T-helper 22 cell (primary cell): ENCODE measurements at places on chromosomes 3 and 15.

- DNase-seq = no peak
Observed at GRCh38 chr3:171323938-171324536, 136.2 kb downstream of the TNIK start.

- DNase-seq = no peak
Observed at GRCh38 chr3:157487339-157487738, 15.9 kb downstream of the VEPH1 start.

DNA sequence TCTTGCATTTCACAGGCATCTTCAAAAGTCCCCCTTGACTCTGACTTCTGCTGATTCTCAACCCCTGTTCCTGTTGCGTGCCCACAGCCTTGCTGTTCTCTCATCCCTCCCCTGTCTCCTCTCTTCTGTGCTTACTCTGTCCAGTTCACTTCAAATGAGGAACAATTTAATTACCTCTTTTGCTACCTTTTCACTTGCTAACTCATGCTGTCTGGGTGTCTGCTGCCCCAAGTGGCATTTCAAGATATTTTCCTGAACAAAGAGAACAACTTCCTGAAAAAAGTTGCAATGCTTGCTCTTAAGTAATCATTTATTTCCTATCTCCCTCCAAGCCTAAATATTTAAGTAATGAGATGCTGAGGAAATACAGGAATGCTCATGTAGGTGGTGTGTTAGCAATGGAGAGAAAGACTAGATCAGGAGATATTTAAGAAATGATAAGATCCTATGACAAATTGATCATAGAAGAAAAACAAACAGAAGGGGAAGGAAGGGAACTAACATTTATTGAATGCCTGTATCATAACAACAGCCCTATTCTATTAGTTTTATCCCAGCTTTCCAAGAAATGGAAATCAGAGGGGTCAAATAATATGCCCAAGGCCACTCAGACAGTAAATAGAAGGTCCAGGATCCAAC lies 42.2 kb downstream of the SV2B start:
- DNase-seq = no peak

DNA sequence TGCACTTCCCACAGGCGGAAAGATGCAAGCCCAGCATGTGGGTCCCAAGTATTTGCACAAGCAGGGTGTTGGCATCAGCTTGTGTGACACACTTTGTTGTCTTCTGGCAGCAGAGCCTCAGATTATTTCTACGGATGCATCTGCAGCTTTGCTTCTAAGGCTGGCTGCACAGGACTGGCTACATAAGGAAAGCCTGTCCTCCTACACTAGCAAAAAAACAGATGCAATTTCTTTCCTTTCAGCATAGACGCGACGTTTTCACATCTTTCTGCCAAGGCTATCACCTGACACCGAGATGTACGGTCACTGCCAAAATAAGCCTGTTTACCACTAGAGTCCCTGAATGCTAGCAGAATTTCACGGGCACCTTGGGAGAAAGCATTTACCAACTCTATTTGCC lies 13.5 kb downstream of the MRPS11 start:
- DNase-seq = no peak

GRCh38 chr3:40771112-40771511 lies 246.4 kb downstream of the ZNF621 start:
- no peak for DNase-seq

GRCh38 chr15:56244038-56244810 lies 545 bp upstream of the RFX7 start:
- no peak for DNase-seq

DNA sequence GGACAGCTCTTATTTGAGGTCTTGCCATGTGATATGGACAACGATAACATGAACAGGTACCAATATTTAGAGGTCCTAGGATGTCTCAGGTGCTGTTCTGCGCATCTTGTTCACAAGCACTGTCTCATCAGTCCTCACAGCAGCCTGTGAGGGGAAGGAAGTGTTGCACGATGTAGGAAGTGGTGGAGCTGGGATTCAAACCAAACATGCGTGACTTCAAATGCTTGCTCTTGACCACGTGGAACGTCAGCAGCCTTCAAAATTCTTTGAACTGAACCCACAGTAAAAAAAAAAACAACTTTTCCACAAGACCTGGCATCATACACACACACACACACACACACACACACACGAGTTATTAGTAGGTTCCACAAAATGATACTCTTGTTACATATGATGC lies 153.4 kb upstream of the SMAD3 start:
- peak; percentile 46 for DNase-seq

DNA sequence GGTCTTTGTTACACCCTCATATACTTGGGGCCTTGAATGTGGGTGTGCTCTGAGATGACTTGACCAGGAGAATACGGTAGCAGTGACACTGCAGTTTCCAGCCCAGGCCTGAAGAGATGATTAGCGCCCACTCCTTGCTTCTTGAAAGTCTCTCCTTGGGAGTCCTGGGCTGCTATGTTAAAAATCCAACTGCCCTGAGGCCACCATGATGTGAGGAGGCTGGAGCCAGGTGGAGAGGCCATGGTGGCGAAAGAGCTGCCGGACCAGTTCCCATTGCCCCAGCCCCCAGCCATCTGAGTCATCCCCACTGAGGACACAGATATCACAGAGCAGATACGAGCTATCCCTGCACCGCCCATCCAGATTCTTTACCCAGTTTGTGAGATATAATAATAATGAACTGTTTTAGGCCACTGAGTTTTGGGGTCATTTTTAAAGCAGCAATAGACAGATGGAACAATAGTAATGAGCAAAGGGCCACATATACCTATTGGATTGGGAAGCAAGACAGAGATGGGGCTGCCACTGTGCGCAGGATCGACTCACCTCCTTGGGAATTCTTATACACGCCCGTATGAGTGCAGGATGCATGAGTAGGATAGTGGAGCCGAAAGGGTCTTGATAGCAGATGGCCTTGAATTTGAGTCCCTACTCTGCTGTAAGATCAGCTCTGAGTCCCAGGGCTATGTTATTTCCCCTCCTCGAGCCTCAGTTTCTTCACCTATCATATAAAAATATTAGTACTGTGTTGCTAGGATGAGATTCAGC lies 12.1 kb upstream of the GATA2 start:
- no peak for DNase-seq

GRCh38 chr15:49191892-49192291 lies 21.8 kb downstream of the GALK2 start:
- no peak for DNase-seq

- no peak for DNase-seq
Observed at GRCh38 chr3:111314898-111315297, 227.1 kb upstream of the CD96 start.

- DNase-seq = no peak
Observed at GRCh38 chr3:61535826-61536225, 25.5 kb upstream of the PTPRG start.

GRCh38 chr3:118688396-118688884 lies 346.2 kb downstream of the IGSF11 start:
- no peak for DNase-seq

DNA sequence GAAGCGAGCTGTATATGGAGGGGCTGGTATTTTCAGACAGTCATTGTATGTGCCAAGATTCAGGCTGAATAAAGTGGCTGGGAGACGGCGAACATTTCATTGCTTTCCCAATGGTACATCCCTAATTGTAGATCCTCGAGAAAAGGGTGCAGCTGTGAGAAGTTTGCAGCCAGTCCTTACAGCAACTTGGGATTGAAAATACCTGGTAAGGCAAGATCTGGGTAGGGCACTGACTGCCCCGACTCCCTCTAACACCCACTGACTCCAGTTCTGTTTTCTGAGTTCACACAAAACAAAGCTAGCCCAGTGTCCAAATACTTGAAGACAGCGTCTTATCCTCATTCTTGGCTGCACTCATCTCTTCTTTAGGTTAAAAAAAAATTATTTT lies 63.7 kb downstream of the EDEM1 start:
- DNase-seq = no peak

GRCh38 chr15:68792901-68793766 lies 27.6 kb downstream of the ANP32A start:
- no peak for DNase-seq

DNA sequence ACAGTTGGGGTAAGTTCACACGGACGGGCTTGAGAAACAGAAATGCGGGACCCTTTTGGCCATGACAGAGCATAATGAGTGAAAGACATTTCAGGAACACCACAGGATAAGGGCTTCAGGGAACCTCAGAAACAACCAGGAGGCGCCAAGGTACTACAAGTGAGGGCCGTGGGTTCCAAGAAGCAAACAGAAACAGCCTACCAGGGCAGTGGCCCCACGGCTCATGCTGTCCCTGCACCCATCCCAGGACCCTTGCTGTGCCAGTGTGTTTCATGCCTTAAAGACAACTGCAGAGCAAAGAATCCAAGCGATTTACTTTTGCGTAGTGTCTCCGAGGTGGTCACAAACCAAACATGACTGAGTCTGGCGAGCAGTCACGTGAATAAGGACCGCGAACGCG lies 54.0 kb downstream of the RUBCN start:
- DNase-seq = no peak

DNA sequence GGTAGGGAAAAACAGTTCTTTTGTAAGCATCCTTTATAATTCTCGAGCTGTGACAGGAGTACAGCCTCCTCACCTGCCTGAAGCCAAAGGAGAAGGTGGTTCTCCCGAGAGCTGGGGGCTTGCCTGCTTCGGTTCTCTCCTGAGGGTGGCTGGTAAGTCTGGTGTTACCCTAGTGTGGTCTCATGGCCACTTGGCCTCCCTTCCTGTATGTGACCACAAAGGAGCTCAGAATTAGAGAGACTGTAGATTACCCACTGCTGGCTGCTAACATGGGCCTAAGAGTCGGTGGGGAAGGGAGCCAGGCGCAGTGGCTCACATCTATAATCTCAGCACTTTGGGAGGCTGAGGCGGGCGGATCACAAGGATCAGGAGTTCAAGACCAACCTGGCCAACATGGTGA lies 12.6 kb downstream of the PDHB start:
- no peak for DNase-seq

GRCh38 chr3:164390046-164390445 lies 688.2 kb downstream of the SI start:
- no peak for DNase-seq

- DNase-seq = no peak
Observed at GRCh38 chr3:79306934-79307570, 460.7 kb downstream of the ROBO1 start.
